IPS DF 6.9 (cell line): ENCODE measurements at places on chromosomes 3 and 15.

GRCh38 chr3:28476194-28476593 is 127.6 kb upstream of the AZI2 start:
- H3K27ac ChIP-seq: no peak overlapping the region
- no peaks in the 10 kb centered on the region for H3K27me3 ChIP-seq
- H3K4me3 ChIP-seq: no peak overlapping the region
- DNase-seq: peak; percentile 5
- no peaks in the 10 kb centered on the region for H3K36me3 ChIP-seq
- H3K4me1 ChIP-seq: no peaks in the 10 kb centered on the region

DNA sequence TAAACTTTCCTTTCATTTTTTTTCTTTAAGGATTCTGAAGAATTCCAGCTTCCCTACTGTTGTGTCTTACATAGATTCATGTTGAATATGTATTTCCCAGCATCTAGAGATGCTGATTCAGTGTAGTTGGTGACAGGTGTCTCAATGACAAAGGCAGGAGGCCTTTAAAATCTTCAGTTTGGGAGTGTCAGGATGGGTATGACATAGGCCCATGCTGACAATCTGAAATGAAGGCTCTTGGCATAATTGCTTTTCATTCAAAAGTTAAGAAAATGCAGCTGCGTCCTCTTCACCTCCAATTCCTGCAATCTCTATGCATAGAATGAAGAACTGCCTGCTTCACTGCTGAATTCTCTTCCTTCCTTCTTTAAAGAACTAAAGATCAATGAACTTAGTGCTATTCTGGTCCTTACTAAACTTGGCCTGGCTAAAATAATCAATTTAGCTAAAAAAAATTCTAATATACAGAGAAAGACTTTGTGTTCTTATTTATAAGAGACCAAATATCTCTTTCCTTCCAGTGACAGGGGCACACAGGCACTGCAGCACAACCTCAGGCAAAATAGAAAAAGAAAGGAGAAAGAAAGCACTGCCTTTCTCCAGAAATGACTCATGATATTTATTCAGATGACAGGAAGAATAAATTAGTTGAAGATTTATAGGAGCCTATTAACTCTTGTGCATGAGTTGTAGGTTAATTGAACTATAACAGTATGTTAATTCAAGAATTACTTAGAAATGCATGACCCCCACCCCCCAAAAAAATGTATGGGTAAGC is 152.6 kb upstream of the GBE1 start:
- no peaks in the 10 kb centered on the region for H3K4me1 ChIP-seq
- no peak for DNase-seq
- H3K4me3 ChIP-seq: no peak overlapping the region
- no peak overlapping the region for H3K27ac ChIP-seq

- no peaks in the 10 kb centered on the region for H3K27me3 ChIP-seq
- no peak for DNase-seq
- H3K27ac ChIP-seq: no peak overlapping the region
- H3K4me3 ChIP-seq: no peak overlapping the region
Measured at GRCh38 chr15:75232252-75232813, 25.8 kb upstream of the GOLGA6C start.

DNA sequence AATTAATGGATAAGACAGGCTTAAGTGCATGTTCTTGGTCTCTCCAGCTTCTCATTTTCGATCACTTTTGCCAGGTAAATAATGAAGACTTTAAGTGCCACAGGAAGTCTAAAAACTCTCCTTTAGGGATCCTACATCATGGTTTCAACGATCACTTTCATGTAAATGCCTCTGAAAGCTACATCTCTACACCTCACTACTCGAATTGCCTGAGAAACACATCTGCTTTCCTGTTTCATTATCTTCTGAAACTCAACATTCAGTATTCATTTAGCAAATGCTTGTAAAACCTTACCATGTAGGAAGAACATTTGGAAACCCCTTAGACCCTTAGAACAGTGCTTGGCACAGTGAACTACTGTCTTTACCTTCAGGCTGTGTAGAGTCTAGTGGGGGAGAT is 16.2 kb downstream of the THAP10 start:
- no peak for DNase-seq
- no peaks in the 10 kb centered on the region for H3K27me3 ChIP-seq
- no peak overlapping the region for H3K27ac ChIP-seq
- no peaks in the 10 kb centered on the region for H3K4me1 ChIP-seq

DNA sequence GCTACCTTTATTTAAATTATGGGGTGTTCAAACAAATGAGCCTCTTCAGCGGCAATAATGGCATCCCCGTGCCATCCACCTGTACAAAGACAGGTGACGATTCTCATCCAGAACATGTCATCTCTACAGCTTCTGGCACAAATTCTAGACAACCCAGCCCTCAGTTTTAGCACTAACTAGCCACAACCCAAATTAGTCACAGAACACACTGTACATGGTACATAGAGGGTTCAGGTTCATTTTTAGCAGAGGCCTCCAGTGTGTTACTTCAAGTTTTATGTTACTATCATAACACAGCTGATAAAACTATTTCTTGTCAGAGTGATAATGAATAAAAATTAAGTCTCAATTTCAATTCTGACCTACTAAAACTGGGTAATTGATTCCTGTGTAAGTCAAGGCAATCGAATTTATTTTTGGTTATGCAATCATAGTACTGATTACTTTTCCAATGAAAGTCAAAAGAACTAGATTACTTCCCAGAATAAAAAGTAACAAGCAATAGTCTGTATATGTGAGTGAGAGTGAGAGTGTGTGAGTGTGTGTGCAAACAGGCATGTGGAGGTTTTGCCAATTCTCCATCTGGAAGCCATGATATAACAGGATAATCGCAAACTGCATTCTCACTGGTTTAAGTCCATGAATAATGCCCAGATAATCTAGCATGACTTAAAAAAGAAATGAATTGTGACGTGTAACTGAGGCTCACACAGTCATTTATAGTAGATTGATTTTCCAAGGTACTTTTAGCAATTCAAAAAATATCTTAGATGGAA is 37.4 kb downstream of the SHQ1 start:
- no peaks in the 10 kb centered on the region for H3K27me3 ChIP-seq
- H3K4me1 ChIP-seq: peaks cover 3% of the 10 kb centered on the region; the same call in 1 of the 2 replicates
- DNase-seq: no peak
- H3K27ac ChIP-seq: no peak overlapping the region
- no peaks in the 10 kb centered on the region for H3K36me3 ChIP-seq

DNA sequence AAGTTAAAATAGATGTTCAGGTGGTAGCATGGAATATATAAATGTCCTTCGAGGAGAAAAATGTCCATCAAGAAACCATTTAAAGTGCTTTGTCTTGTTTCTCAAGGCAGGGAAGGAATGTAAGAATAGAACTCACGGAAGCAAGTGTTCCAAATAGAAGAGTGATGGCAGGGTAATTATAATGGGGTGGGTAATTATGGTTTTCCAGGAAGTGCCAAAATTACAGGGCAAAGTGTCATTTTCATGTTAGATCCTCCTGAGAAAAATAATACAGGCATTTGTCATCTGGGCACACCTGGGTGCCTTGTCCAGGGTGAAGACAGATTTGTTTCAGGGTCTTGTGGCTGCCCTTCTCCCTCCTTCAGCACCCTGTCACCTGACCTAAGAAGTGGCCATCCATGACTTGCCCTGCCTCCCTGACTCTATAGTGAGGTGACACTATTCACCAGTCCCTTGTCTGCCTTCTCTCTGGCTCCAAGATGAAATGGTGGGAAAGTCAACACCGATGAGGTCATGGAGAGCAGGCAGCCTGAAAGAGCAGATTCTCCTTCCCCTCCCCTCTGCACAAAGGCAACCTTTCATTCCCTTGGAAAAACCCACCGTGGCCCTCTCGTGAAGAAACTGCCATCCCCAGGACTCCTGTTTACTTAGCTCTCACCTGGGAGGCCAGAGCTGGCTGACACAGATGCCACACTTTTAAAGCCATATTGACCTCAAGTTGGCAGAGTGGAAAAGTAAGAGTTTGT is 45.1 kb upstream of the AMOTL2 start:
- no peak for DNase-seq
- no peak overlapping the region for H3K27ac ChIP-seq
- H3K27me3 ChIP-seq: no peaks in the 10 kb centered on the region
- 0 out of 2 replicates have a peak, but pooled peaks cover 2% of the 10 kb centered on the region for H3K4me1 ChIP-seq

DNA sequence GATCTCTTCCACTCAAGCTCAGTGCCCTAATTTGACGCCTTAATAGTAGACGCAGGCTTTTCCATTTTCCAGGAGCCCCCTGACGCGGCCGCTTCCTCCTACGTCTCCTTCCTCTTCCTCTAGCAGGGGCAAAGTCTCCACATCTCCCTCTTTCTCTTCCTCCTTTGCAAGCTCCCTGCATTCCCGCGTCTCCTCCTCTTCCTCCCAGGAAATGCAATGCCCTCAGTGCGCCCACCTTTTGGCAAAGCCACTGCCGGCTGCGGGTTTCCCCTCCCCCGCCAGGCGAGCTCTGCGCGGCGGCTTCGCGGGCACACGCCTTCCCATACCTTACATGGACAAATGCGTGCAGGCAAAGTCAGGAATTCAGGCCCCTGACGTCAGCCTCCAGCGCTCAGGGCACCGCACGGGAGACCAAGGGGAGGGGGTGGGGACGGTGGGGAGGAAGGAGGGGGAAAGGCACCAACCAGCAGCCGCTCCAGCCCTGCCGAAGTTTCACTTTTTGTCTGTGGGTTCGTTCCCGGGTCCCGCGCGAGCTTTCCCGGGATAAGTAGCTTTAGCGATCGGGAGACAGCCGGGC is 432 bp upstream of the LPP start:
- no peak overlapping the region for H3K27ac ChIP-seq
- peaks cover 2% of the 10 kb centered on the region; the same call in 1 of the 2 replicates for H3K4me1 ChIP-seq
- no peaks in the 10 kb centered on the region for H3K27me3 ChIP-seq
- peak; percentile 57 for DNase-seq
- H3K36me3 ChIP-seq: no peaks in the 10 kb centered on the region

DNA sequence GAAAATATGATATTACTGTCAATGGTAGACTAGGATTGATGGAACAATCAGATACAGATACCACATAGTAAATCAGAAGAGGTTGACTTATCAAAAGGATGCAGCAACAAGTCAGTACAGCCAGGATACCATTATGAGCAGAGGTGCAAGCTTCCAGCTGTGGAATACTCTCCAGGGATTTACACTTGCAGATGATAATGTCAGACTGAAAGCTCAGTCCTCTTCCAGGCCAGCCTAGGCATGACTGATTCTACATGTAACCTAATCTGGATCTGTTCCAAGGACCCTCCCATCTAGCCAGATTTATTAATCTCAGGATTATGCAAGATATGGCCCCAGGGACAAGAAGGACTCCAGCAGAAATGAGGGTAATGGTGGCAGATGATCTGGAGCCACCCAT is 8.2 kb downstream of the FILIP1L start:
- H3K27me3 ChIP-seq: no peaks in the 10 kb centered on the region
- no peak overlapping the region for H3K27ac ChIP-seq
- no peaks in the 10 kb centered on the region for H3K4me1 ChIP-seq

DNA sequence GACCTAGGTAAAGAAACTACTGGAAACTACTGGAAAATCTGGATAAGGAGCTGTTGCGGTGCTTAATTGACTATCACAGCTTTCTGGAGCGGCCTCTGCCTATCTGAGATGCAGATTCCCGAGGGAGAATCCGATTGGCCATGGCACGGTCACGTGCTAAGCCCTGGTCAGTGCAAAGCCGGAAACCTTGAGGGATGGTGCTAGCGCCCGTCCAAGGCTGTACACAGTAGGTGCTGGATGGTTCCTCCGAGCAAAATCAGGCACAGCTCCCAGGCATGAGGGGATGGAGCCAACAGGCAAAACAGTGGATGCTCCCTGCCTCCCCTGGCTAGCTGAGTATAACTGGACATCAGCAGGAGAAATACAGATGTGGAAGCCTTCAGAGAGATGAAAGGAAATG is 238.7 kb upstream of the HES1 start:
- no peaks in the 10 kb centered on the region for H3K27me3 ChIP-seq
- H3K4me3 ChIP-seq: no peak overlapping the region
- no peak for DNase-seq
- H3K27ac ChIP-seq: no peak overlapping the region

DNA sequence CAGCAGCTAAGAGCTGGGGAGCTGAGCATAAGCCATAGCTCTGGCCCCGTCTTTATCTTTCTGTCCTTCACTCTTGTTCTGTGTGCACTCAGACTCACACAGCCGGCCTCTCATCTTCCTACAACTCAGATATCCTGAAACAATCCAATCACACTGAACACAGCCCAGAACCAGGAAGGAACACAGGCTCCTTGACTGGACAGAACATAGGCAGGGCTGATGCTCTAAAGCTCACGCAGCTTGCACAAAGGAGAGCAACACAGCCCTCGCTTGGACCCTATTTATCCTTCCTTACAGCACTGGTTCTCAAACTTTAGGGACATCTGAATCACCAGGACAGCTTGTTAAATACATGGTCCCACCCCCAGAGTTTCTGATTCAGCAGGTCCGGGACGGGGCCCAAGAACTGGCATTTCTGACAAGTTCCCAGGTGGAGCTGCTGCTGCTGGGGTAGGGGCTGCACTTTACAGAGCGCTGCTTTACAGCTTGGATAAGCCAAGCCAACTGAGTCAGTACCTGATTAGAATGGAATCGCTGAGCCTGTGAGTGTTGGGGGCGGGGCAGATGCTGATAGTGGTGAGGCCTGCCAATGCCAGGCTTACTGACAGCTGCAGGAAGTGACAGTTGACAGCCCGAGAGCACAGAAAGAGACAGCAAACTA is 65.1 kb downstream of the MRPL46 start:
- H3K27ac ChIP-seq: no peak overlapping the region
- no peaks in the 10 kb centered on the region for H3K36me3 ChIP-seq
- H3K27me3 ChIP-seq: no peaks in the 10 kb centered on the region
- no peak for DNase-seq

- no peak overlapping the region for H3K4me3 ChIP-seq
- H3K27me3 ChIP-seq: no peaks in the 10 kb centered on the region
- DNase-seq: no peak
- no peak overlapping the region for H3K27ac ChIP-seq
- H3K36me3 ChIP-seq: no peaks in the 10 kb centered on the region; the same call in 1 of the 2 replicates
Measured at GRCh38 chr3:134148534-134148933, 102.1 kb downstream of the RYK start.

DNA sequence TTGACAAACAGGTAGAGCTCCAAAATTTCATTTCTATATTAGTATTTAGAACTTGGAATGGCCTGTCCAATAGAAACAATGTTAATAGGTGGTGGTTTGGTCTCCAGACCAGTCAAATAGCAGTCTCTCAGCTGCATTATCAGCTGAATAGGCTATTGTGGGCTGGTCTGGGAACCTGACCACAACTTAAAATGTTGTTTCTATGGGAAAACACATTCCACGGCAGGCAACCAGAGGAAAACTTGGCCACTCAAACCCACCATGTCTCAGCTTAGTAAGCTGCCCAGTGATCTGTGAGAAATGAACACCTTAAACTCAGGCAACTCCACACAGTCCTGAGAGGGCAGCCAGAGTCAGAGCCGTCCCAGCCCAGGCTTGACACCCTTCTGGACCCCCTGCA is 20.4 kb downstream of the FBN1 start:
- no peaks in the 10 kb centered on the region for H3K36me3 ChIP-seq
- no peak overlapping the region for H3K4me3 ChIP-seq
- H3K4me1 ChIP-seq: no peaks in the 10 kb centered on the region
- DNase-seq: no peak

GRCh38 chr3:133663569-133664313 is 2.0 kb upstream of the TOPBP1 start:
- no peaks in the 10 kb centered on the region; the same call in 1 of the 2 replicates for H3K4me1 ChIP-seq
- H3K27me3 ChIP-seq: no peaks in the 10 kb centered on the region
- DNase-seq: peak; percentile 27
- no peaks in the 10 kb centered on the region for H3K36me3 ChIP-seq
- no peak overlapping the region for H3K27ac ChIP-seq
